ENCODE measurements at places on chromosomes 5 and 9.

DNA sequence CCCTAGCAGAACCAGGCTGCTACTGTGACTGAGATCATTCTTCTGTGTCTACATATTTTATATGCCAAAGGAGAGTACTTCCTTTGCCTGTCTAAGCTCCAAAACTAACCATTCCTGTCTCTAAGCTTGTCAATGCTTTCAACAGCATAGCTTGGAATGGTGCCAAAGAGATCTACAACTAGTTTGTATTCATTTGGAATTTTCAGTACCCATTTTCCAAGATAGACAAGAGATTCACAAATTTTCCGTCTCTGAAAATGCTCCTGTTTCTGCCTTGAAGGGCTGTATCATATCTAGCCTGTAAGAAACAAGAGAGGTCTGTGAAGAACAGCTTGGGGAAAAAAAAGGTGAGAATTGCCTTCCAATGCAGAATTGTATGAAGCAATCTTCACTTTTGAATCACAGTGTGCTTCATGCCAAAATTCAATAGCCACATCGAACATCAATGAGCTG is 334.4 kb upstream of the ACTBL2 start:
- no peak for DNase-seq

DNA sequence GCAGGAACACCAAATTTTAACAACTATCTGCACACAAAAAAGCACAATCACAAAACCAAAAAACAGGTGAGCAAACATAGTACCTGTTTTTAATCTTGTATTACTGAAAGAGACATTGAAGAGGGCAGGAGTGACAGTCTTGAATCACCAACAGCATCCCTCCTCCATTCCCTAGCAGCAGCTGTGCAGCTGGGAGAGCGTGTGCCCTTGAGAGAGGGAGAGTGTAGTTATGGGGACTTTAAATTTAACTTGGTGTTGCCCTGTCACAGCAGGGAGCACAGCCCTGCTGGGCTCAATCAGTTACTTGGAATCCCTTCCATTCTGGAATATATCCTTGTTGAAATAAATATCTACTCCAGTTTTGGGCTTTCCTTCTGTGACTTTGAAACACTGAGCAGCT is 1938.7 kb upstream of the NUDT12 start:
- no peak for DNase-seq

DNA sequence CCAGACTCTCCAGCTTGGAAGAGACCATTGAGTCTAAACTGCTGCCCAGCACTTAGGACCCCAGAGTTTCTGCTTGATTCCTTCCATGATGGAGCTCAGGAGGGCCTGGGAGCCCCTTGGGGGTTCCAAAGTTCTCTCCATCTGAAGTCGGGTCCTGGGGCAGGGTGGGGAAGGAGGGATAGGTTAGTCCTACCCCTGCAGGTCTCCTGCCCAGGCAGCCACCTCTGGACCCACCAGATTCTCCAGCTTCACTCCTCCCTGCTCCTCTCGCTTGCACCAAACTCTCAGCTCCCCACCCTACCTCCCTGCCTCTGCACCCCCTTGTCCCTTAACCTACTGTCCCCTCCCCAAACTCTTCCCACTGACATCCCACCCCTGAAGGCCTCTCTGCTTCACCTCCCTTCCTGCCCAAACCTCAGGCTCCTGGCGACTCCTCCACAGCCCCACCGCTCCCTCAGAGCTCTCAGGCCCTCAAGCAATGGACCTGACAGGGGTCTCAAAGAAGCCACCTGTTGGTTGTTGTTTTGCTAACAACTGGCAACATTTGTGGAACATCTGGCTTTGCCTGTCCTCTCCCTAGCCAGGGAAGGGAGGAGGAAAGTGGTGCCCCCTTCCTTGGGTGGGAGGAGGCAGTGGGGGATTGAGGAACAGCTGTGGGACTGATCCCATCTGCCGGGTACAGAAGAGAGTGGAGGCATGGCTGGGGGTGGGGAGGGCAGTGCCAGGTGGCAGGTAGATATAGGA is 137.5 kb downstream of the RGS3 start:
- DNase-seq = no peak

DNA sequence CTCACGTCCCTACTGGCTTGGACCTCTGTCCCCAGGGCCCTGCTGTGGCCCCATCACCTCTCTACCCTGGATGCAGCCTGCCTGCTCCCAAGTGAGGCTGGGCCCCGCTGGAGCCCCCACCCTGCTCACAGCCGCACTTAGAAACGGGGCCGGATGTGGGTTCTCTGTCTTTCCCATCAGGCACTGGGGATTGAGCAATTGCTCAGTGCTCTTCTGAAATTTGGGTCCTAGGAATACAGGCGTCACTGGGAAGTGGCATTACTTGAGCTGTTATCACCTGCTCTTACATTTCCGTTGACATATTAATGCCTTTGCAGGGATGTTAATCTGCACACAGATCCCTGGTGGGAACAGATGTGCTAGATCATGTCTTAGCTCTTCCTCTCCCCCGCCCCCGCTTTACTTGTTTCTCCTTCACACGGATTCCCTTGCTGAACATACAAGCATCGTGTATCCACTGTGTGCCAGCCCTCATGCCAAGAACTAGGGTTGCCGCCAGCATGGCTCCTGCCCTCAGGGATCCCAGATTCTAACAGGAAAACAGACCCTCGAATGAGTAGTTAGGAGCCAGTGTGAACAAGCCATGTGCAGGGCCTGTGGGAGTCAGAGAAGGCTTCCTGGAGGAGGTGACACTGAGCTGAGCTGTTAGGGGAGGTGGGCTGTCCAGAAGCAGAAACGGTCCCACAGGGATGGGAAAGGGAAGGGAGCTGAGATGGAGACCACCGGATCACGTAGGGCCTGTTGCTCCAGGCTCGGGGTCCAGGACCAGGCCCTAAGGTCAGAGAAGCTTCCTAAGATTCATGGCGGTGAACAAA is 65.1 kb downstream of the NEK6 start:
- DNase-seq = no peak

DNA sequence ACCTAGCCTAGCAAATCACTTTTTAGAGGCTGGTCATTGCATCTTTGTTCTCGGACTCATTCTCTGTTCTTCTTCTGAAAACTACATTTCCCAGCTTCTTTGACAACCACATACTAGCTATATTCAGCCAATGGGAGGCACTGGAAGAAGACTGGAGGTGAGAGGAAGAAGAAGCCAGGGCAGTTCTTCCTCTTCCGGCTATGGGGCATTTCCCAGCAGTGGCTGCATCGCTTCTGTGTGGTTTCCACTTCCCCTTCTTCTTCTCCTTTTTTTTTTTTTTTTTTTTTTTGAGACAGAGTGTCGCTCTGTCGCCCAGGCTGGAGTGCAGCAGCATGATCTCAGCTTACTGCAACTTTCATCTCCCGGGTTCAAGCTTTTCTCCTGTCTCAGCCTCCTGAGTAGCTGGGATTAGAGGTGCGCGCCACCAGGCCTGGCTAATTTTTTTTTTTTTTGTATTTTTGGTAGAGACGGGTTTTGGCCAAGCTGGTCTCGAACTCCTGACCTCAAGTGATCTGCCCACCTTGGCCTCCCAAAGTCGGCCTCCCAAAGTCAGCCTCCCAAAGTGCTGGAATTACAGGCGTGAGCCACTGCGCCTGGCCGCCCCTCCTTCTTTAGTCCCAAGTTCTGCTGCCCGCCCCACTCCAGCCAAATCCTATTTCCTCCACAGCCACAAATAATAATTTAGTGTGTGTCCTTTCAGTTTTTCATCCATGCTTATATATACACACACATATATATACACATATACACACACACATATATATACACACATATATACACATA is 6.9 kb upstream of the UBAP1 start:
- peak; percentile 29 for DNase-seq

GRCh38 chr5:57276353-57276752 is 102.5 kb downstream of the GPBP1 start:
- no peak for DNase-seq

- DNase-seq = no peak
These were observed 6.0 kb upstream of the SLC6A19 start for GRCh38 chr5:1195439-1195838.

- DNase-seq = no peak
These were observed 21.1 kb upstream of the GAS1 start for GRCh38 chr9:86968258-86968920.

DNA sequence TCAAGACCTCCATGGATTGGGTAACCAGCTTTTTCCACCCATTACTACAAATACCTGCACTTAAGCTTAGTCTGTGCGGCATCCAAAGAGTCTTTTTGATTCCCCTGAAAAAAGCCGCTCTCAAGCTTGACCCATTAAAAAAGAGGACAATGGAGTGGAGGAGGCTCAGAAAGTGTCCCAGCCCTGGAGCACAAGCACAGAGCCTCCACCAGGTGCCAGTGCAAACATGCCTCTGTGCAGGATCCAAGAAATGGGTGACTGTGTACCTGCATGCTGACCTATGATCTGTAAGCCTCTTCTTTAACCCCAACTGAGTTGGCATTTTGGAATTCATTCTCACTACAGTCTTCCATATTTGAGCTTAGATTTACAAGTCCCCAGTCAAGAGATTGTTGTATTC is 168.3 kb upstream of the TLE4 start:
- no peak for DNase-seq

GRCh38 chr5:107541400-107541799 is 129.3 kb downstream of the EFNA5 start:
- no peak for DNase-seq

- DNase-seq = no peak
These were observed 352.4 kb downstream of the IRX2 start for GRCh38 chr5:2399096-2399495.

DNA sequence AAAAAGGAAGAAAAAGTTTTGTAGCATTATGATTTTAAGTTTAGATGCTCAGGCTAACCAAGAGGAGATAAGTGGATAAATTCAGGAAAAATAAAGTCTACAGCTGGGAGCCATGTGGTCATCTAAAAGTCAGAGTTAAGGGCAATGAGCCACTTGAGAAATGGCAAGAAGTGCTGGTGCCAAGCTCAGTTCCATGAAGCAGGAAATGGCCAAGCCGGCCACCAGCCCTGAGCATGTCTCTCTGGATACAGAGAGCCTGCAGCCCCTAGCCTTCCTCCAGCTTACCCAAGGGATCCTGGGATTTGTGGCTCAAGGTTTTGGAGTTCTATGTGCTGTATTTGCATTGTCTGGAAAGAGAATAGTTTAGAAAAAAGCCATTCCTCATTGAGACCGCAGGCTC is 12.2 kb upstream of the S1PR3 start:
- DNase-seq = no peak

GRCh38 chr5:123176938-123177275 is 87.9 kb downstream of the PRDM6 start:
- DNase-seq = no peak

DNA sequence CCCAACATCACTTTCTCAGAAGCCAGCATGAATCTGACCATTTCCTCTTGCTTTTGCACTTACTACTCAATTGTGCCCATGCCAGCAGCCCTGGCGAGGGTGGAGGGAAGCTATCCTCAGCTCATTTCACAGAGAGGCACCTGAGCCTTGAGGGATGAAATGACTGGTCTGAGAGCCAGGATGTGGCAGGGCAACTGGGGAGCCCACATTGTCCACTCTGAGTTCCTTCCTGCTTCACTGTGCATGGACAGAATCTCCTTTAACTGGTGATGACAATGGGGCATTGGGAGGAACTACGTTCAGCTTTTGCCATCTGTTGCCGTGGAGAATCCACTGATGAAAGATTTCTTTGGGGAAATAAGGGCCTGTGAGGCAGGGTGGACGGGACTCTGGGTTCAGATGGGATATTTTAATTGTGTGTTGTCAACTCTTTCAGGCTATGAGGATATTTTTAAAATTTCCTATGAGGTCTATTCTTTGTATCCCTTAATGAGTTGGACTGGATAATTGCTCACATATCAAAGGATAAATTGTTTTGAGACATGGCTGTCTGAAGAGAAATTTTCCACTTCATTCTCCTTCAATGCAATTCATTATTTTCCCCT is 78.3 kb downstream of the TNC start:
- no peak for DNase-seq

GRCh38 chr5:76333571-76333970 is 69.5 kb upstream of the IQGAP2 start:
- no peak for DNase-seq

GRCh38 chr5:157532022-157532421 is 43.6 kb downstream of the ADAM19 start:
- DNase-seq = no peak

DNA sequence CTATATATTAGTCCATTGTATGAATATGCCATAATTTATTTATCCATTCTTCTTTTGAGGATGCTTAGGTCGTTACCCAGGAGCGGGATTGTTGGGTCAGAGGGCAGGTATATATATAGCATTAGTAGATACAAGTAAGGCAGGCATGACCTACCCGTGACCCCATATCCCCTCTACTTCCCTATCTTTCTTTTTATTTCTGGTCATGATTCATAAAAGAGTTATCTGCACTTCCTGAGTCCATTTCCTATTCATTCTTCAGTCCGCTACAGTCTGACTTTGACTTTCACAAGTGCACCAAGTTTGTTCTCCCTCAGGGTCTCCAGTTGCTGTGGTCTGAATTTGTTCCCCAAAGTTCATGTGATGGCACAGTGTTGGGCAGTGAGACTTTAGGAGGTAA is 6.9 kb downstream of the RHOBTB3 start:
- no peak for DNase-seq
